CD8-positive, alpha-beta T cell (primary cell): ENCODE measurements at places on chromosomes 6 and 20. TPM values are rescaled to one million over a fixed set of nuclear protein-coding genes. Genes with fewer than 3 reads are reported as not detected.

CUTA gene
- total RNA-seq = 177 TPM

LIME1 gene
- 123 TPM for total RNA-seq

GRCh38 chr20:37864298-37864697 lies 38.6 kb upstream of the VSTM2L start:
- DNase-seq = no peak

DNA sequence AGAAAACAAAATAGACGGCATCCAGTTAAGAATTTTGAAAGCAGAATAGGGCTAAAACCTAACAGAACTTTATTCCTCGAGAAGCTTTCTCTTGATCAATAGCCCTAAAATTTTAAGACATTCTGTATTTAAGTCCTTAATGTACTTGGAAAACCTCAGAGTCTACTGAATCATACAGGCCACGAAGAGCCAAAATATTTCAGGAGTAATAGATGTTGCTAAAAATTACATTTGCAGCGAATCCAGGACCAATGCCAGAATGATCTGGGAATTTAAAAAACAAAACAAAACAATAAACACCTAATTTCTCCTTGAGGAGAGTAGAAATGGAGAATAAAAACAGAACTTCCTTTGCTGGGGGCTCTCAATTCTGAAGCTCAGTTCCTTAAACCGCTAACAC lies 23.3 kb downstream of the ATXN1 start:
- DNase-seq = no peak

DNA sequence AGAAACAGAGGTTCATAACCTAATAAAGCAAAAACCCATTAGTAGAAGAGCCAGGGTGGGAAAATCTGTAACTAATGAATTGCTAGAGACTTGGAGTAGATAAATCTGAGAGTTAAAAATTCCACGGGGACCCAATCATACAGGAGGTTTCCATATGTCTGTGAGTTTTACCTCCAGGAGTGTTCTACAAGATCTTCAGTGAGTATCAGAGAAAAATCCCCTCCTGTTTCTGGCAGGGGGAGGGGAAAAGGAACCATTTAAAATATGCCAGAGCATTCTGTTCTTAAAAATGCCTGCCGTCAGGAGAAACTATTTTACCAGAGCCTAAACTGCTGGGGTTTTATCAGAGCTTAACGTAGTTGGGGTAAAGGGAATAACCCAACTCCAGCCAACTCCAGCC lies 54.0 kb upstream of the PLN start:
- DNase-seq = no peak

- DNase-seq = no peak
Measured at GRCh38 chr6:6725468-6726209, 137.1 kb downstream of the LY86 start.

DNA sequence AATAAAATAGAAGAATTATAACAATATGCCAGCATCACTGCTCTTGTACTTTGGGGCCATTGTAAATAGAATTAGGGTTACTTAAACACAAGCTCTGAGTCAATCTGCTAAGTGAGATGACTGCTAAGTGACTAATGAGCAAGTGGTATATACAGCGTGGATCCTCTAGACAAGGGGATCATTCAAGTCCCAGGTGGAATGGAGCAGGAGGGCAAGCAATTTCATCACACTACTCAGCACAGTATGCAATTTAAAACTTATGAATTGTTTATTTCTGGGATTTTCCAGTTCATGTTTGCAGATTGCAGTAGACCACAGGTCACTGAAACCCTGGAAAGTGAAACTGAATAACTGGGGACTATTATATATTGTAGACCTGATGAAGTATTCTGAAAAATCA lies 235.3 kb downstream of the BTBD3 start:
- no peak for DNase-seq

DNA sequence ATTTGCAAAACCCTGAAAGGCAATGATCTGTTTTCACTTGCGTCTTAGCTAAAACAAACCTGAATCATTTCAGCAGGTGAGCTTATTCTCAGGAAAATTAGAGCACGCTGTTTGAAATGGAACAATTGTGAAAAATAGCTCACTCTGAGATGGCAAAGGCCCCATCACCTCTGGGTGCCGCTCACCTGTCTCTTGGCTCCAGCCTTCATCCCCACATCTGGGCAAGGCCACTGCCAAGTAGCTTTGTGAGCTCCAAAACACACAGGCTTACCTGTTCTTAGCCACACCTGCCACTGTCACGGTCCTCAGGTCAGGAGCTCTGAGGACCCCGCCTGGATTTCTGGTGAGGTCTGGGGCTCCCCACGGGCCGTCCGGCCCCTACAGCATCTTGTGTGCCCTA lies 66.7 kb downstream of the SMOC2 start:
- no peak for DNase-seq

GRCh38 chr6:37051138-37052026 lies 45.9 kb downstream of the FGD2 start:
- DNase-seq = peak; percentile 91

DNA sequence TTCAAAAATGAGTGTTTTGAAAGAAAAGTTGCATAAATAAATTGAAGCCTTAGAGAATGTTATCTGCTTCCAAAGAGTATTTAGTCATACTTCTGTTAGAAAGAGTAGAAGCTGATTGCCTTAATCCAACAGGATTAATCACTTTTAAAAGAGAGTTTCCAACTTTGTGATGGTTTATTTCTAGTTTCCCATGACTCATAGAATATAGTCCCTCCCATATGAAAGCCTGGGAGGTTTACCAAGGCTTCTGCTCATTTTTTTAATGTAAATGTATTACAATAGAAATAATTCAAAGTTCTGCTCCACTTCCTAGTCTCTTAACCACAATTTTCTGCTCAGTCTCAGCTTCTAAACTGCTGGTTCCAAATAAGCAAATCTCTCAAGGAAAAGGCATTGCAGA lies 118.0 kb upstream of the IRAK1BP1 start:
- no peak for DNase-seq
